Right lobe of liver (tissue), 6 donors: ENCODE measurements at places on chromosomes 16 and 17. TPM values are rescaled to one million over a fixed set of nuclear protein-coding genes. Genes with fewer than 3 reads are reported as not detected.

DNA sequence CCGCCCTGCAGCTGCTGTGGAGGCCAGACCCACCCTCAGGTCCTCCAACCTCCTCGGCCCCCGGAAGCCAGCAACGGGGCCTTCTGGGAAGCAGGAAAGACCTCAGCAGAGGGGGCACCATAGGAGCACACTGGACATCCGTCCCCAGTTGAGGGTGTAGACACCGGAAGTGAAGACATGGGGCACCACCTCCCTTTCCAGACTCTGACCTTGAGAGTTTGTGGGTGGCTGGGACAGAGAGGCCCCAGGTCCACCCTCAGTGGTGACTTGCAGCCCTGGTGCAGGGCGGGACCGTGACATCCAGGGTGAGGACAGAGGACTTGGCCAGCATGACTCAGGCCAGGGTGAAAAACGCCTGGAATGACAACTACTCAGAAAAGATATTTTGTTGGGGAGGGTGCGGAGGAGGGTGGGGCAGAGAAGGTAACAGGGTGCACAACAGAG, 19.9 kb downstream of the CEP295NL start:
- peak; percentile 54 for DNase-seq

GRCh38 chr16:82655072-82655714, 28.4 kb downstream of the CDH13 start:
- DNase-seq = no peak

DNA sequence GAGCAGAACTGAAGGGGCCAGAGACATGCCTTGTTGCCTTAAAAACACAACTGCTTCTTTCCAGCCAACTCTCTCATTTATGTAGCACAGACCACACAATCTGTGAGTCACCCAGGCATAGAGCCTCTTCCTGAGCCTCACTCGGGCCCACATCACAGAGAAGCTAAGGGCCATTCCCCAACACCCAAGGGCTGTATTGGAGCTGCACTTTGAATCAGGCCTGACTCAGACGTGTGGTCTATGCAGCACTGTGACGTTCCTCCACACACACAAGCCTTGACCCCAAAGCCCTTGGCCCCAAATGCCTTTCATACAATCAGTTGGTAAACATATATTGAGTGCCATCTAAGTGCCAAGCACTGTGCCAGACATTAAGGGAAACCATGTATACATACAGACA, 308.9 kb upstream of the DYNLRB2 start:
- DNase-seq = no peak

DNA sequence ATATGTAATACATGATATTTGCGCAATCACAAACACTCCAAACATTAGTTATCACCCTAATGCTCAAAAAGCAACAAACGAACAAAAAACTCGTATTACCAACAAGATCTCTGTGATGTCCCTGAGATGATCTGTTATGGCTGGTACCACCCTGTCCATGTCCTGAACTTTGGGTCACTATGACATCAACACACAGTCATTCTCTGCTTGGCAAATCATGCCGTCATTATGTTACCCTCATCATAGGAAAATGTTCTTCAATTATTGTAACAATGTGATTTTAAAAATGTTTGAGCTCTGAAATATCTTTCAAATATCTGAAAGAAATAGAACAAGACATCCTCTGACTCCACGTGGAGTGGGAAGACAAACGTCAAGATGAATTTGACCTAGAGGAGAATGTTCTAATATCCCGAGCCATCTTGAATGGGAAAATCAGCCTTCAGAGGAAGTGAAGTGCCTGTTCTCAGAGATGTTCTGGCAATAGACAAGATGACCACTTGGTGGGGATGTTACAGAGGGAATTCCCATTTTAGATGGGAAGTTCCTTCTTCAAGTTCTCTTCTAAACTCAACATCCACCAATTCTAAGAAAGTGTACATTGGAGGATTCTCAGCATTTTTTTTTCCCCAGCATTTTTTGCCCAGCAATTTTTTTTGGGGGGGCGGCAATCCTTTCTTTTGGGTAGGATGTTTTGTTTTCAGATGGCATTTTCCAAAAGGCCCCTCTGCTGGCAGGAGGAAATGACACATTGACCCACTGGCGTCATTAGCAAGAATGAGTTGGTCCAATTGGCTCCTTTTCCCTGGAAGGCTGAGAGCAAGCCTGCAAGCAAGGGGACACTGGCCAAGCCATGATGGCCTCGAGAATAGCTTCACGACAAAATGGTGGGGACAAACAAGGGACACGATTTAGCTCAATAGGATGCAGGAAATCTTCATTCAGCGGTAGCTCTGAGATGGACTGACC, 3.7 kb upstream of the HSD17B2 start:
- DNase-seq = peak; percentile 70

The OMG gene
- total RNA-seq = 0.29 TPM

The SRCIN1 gene
- 11.4 TPM for total RNA-seq

GRCh38 chr16:1781758-1782407, 488 bp downstream of the SPSB3 start:
- peak; percentile 62 for DNase-seq
